ENCODE measurements at places on chromosomes 2 and 18.

DNA sequence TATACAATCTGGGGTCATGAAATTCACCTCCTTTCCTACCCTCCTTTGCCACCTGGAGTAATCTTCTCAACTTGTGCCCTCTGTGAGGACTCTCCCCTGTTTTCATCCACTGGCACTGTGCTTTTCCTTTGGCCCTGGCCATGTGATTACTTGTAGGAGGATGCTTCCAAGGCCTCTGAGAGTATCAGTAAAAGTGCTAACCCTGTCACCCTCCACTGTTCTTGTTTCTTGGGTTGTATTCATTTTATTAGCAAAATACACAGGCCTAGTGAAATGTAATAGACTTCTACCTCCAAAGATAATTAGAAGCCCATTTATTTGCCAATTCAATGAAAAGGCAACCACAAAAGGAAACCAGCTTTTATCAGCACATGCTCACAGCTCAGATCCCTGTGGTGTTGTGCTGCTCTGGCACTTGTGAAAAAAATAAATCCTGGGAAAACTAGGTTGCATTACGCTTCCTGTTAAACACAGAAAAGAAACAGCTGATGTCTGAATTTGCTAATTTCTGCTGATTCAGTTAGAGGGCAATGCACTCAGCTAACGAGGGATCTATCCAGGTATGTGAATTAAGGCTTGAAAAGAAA, 357.5 kb upstream of the ETAA1 start:
- DNase-seq, result no peak

- no peak for DNase-seq
Measured at GRCh38 chr2:118388771-118389170, 300.5 kb downstream of the INSIG2 start.

GRCh38 chr18:79422022-79422782, 26.5 kb downstream of the NFATC1 start:
- DNase-seq, result no peak

- DNase-seq, result no peak
Measured at GRCh38 chr2:206557321-206557720, 85.0 kb upstream of the FAM237A start.

DNA sequence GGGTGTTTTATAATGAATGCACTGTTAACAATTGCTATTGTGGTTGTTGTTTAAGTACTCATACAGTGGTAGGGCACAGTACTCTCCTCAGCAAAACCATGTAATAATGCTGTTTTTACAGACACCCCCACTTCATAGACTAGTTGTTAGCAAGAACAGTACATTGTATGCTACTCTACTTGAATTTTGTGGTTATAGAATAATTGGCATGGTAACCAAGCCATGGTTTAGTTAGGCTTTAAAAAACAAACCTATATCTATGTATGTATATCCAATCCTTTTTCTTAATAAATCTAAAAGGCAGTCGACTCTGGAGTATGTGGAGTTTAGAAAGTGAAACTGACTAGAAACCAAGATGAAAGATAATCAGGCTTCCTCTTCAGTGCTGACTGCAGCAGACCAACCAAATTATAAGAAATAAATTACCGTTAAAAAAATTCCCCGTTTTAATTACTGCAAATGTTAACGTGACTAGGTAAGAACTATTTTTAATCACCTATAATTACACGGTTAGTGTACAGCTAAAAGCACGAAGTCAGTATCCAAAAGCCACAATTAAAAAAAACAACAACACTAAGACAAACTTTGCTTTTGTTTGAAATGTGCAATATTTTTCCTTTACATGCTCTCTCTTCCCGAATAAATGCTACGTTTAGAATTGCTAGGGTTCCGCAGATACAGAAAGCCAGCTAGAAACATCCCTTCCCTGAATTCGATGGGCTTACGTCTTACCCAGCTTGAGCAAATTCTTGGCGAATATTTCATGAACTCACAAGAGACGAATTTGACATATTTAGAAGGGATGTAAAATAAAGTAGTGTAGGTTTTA, 113.3 kb upstream of the SERTAD2 start:
- DNase-seq, result no peak

- DNase-seq, result no peak
Measured at GRCh38 chr2:203871371-203871983, 3.9 kb downstream of the CTLA4 start.

DNA sequence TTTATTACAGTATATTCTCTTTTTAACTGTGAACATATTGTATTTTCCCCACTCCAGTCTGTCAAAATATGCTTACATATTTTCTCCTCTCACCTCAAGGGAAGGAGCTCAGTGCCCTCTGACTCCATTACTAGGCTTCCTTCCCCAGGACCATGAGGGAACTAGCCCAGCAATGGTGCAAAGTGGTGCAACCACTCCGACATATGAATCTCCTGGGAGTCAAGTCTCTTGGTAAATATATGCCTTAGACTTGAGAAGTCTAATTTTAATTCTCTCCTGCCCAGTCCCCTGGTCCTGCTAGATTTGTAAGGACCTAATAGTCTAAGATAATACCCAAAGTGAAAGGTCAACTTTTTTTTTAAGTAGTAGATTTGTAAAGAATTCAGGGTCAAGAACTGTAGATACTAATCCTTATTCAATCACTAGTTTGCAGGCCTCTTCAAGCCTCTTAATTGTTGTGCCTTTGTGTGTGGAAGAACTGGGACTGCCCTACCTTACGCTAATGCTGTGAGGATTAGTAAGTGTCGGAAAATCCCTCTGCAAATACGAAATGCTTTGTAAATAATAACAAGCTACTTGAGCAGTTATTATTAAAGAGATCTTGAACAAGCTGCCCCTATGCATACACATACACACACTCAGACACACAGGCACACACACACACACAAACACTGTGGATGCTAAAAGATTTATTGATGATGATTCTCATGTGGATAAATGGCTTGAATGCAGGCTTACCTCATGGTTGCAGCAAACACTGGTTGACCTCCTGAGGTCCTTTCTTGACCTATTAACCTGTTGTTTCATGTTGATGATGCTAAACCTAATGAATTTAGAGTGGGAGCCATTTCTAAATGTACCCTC, 251.2 kb upstream of the PARD3B start:
- DNase-seq, result no peak

- DNase-seq, result no peak
Measured at GRCh38 chr2:166381-166780, 97.5 kb downstream of the SH3YL1 start.

DNA sequence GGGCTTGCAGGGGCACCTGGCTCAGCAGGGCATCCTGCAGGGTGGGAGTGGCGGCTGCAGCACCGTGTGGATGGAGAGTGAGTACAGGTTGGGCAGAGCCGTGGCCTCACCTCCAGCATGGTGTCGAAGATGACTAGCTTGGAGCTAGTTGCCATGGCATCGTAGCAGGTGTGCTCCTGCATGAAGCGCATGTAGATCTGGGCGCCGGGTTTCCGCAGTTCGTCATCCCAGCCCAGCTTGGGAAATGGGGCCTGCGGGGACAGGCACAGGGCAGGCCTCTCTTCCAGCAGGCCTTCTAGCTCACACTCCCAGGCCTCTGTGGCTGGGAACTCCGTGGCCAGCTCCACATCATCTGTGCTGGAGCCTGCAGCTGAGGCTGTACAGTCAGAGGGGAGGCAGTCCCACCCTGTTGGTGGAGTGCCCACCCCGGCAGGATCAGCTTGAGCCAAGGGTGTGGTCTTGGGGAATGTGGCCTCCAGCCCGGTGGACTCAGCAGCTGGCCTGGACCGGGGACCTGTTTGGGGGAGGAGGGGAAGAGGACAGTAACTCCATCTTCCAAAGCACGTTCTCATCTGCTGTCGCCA, 1.6 kb downstream of the PRKAG3 start:
- no peak for DNase-seq

DNA sequence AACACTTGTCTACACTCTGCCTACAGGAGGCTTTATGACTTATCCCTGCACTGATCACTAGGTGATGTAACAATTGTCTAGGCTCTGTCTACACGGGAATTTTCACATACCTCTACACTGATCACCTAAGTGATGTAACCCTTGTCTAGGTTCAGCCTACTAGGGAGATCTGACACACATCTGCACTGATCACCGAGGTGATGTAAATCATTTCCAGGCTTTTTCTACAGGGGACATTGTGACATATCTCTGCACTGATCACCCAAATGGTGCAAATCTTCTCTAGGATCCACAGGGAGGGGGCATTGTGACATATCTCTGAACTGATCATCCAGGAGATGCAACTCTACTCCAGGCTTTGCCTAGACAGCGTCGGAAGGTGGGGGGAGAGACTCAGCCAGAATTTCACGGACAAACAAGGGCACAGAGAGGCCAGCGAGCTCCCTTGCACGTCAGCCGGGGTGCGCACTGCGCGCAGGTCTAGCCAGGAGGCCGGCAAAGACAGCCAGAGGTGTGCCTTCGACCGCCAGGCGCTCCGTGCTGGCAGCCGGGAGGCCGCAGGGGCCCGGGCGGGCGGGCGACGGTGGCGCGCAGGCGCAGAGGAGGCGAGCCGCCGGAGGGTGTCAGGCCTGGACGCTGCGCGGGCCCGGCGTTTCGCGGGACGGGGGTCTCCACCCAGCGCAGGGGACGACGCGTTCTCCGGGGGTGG, 46.9 kb upstream of the USP14 start:
- DNase-seq, result peak; percentile 25

- DNase-seq, result no peak
Measured at GRCh38 chr18:44816050-44816449, 135.4 kb downstream of the SETBP1 start.

DNA sequence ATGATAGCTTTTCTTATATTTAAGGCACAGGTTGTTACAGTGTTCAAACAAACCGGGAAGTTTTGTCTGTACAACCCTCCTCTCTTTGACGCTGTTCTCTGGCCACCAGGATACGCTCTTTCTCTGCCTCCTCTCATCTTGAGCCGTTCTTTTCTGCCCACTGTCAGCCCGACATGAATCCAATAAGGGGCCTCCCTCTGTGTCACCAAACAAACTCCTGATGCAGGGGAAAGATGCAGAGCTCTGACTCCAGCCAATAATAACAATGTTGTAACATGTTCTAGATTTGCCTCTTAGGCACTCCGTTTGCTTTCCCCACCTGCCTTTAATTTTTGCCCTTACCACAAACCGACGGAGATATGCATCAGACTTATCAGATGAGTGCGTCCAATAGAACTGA, 449.3 kb downstream of the SLC4A3 start:
- DNase-seq, result no peak

- DNase-seq, result no peak
Measured at GRCh38 chr2:216066230-216066629, 15.4 kb downstream of the PECR start.

- no peak for DNase-seq
Measured at GRCh38 chr2:19669126-19669525, 232.7 kb downstream of the TTC32 start.

DNA sequence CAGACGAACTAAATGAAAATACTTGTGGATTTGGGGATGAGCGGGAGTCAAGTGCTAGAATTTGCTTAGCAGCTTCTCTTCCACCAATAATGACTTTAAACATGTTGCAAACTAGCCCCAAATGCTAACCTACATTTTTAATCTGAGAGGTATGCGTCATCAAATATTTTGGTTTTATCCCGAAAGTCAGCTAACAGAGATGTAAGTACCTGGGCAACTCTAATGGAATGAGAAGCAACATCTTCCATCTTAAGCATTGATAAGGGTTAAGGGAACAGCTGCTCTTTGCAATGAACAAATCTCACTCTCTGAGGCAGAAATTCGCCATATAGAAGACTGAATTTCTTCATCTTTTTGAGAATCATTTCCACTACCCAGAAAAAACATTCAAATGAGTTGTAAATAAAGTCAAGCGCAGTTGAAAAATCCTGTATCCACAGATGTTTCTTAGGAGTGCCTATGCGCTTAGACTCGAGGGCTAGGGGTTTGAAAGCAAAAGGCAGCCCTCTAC, 926 bp upstream of the YPEL5 start:
- DNase-seq, result no peak

DNA sequence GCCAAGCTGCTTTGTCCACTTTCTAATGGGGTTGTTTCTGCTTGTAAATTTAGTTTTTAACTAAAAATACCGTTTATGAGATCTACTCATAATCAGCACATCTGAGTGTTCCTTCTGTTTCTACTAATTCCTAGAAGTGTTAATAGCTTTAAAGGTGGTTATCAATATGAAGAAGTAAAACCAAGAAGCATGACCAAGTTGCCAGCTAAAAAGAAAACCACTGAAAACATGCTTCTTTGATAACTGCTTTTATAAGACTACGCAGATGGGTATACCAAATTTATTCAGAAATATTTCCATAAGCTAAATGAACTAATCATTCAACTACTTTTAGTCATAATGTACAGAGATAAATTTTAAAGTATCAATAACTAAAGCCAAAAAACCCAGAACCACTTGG, 101.8 kb downstream of the C2orf74 start:
- no peak for DNase-seq

DNA sequence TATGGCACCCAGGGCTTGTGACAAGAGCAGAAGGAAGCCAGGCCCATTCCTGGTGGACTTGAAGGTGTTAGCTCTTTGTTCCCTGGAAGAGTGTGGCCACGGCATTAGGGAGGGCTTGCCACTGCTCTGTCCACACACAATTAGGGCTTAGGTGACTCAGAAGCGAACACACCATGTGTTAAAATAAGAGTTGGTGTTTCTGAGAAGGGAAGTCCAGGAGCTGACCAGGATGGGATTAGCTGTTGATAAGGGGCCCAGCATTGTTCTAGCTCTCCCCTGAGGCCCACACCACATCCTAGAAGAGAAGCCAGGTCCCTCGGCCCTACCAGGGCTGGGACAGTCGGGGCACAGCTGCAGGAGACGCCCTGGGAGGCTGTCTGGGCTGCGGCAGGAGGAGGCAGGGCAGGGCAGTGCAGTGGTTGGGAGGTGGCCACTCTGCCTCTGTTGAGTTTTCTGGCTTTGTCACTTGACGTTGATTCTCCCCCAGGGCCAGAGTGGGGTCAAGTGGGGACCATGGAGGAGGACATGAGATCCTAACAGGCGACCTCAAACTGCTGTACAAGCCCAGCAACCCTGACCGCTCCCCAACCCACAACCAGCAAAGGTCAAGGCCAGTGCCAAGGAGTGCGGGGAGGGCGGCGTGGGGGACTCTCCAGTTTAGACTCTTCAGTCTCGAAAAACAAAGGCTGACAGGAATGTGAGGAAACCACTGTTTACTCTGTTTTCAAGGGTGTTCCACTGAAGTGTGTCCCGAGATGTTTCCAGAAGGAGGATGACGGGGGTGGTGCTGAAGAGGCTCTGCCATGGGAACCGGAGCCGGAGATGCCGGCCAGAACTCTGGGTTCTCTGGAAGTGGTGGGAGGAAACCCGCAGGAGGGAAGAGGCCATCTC, 16.8 kb downstream of the GNLY start:
- no peak for DNase-seq

- no peak for DNase-seq
Measured at GRCh38 chr2:219726916-219727315, 99.5 kb downstream of the SLC4A3 start.

GRCh38 chr2:121960251-121960650, 204.8 kb downstream of the TSN start:
- DNase-seq, result no peak

DNA sequence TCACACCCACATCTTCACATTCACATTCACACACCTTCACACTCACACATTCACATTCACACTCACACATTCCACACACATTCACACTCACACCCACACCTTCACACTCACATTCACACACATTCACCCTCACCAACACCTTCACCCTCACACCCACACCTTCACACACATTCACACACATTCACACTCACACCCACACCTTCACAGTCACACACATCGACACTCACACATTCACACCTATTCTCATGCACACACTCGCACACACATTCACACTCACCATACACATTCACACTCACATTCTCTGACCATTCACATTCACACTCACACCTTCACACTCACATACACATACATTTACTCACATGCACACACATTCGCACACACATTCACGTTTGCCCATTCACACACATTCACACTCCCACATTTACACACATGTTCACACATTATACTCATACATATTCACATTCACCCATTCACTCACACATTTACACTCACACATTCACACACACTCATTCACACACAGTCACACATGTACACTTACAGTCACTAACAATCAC, 62.7 kb downstream of the BIN1 start:
- no peak for DNase-seq

Data from iPS DF 6.9 (cell line).